ENCODE measurements at places on chromosomes 5 and 9.

DNA sequence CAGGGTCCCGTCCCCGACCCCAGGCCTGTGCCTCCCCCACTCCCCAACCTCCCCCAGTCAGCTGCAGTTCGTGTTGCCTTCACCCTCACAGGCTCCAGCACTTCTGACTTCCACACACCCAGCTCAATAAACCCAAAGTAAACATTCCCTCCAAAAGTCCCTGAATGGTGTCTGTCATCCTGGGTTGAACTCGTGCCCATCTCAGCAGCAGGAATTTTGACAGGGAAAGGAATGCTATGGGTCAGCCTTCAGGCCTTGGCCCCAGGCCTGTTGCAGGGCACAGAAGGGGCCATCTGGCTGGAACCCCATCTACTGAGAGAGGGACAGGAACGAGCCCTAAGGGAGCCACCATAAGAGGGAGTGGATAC, 29.6 kb upstream of the CNOT6 start:
- DNase-seq: no peak

- no peak for DNase-seq
These were observed 167.3 kb upstream of the FST start for GRCh38 chr5:53313145-53313544.

GRCh38 chr9:4424891-4425290, 65.4 kb upstream of the SLC1A1 start:
- DNase-seq: no peak

DNA sequence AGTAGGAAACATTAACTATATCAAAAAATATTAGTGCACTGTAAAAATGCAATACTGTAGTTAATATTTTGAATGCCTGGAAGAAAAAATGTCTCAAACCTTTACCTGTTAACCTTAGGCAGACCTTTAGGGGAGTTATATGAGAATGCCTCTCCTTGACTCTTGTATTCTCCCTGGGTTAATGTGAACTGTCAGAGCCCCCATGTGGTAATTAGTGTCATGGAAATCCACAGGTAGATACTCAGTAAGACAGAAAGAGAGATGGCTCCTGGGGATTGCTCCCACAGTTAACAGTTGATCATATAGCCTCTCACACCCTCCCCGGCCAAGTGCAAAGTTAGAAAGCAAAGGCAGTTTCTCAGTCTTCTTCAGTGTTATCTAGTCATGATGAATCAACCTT, 742.8 kb downstream of the NR2F1-AS1 start:
- no peak for DNase-seq

DNA sequence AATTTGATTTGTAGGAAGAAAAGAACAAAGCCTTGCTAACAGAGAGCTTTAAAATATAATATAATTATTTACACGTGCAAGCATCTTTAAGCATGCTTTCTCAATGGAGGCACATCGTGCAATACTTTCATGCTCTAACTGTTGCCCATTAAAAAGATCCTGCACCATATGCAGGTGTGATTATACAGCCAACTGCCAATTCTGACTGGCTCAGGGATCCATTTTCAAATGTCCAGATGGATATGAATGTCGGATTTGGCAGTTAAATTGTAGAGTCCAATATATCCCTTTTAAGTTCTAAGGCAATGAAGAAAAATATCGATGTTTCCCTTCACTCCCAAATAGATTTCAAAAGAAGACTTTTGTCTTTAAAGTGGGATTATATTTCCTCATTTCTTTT, 416.4 kb upstream of the CD180 start:
- no peak for DNase-seq

- DNase-seq: no peak
These were observed 129.9 kb downstream of the DMXL1 start for GRCh38 chr5:119200795-119201194.

Measured in activated naive CD8-positive, alpha-beta T cell treated with anti-CD3 and anti-CD28 coated beads, Interleukin-2, amount 50 U/mL, for 16 hours (primary cell).